ENCODE measurements at places on chromosomes 7 and 10.
A peak's percentile ranks its signal among the peaks of the same experiment; 100 is the strongest.

DNA sequence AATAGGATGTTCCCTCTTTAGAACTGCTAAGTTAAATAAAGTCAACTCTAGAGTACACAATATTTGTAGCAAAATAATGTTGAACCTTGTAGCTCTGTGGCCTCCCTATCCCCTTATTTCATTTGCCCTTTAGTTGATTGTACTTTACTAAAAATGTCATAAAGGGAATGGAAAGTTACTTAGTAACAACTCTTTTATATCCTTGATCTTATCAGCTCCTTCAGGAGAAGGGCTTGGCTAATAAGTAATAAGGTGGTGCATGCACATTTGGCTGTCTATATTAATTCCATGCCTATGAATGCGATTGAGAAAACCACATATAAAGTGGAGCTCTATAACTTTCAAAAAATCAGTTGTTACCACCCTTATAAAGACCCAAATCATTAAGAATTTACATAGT lies 41.5 kb upstream of the GATA3 start:
- no peak for DNase-seq

- no peak for DNase-seq
Measured at GRCh38 chr10:79066411-79067240, 2.1 kb upstream of the ZMIZ1 start.

DNA sequence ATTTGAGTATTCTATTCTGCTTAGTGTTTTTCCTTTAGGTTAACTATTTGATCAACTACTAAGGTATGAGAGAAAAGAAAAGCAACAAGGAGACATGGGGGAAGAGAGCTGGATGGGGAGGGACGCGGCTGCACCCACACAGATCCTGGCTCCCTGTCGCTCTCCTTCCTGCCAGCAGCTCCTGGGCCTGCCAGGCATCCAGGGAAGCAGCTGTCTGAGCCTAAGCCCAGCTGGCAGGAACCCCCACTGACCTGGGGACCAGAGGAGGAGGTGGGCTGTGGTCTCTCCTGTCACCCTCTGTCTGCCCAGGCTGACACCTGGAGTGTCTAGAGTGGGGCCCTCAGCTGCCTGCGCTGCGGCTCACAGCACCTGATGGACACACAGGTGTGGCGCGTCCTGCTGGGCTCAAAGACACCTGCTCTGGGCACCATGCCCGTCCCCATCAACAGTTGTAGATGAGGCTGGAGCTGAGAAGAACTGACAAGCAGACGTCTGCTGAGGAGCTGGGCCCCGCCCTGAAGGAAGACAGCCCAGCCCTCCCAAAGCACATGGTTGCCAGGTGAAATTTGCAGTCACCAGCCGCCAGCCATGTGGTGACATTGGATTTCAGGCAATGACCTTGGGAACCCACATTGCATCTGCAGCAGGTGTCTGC lies 207.9 kb downstream of the PLXNA4 start:
- DNase-seq, result no peak

DNA sequence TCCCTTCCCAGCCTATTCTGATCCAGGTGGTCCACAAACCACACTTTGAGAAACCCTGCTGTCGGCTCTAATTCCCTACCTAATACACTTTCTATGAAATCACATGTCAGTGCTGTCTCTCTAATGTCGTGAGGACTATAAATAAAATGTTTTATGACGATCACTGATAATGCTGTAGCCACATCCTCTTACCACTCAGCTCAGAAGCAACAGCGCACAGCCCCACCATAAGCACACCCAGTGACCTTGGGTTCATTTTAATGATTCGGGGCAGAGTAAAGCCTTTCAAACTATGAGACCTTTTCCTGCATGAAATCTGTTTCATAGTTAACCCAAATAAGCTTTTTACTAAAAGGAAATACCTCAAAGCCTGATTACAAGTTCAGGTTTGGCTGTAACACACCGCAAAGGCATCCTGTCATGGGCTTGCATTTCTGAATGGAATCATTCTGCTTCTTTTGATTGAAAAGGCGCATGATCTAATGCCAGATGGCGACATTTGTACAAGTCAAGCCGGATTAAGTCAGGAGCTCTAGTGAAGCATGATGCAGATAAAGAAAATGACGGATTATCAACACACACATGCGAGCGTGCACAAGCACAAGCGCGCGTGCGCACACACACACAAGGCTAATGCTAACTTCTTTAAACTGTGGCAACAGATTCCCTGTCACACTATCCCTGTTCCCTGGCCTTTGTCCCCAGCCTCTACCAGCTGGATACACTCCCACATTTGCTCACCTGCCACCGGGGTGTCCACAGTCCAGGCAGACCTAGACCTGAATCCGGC lies 180.5 kb upstream of the PDE1C start:
- no peak for DNase-seq

- DNase-seq, result no peak
Measured at GRCh38 chr7:108860615-108861014, 290.9 kb downstream of the DNAJB9 start.

DNA sequence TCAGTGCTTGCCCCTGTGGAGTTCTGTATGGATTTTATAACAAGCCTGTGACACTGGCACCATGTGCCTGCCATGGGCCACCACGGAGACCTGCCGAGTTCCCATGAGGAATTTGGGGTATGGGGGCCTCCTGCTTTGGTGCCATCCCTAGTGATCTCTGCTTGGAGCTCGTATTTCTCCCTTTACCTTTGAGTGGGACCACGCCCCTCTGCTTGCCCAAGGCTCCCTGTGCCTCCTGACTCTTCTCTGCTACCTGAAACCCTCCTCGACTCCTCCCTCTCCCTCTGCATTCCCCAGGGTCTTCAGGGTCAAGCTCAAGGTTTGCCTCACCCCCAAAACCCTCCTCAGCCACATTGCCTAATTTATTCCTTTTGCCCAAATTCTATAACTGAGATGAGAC lies 225.0 kb downstream of the BUB3 start:
- DNase-seq, result no peak

DNA sequence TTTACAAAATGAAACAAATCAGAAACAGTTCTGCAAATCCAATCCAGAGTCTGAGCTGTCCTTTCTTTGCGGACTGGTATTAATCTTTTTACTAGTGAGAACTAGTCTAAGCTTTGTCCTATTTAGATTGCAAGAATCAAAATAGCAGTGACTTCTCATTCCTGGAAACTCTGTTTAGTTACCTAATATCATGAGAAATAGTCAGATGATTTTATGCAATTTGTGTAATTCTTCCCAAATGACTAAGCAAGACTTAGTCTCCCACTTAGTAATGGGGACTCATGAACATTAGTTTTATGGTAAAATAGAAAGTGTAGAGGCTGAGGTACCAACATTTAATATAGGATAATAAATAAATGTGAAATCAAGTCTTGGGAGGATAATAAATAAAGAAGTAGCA lies 341.3 kb downstream of the DNAJB9 start:
- no peak for DNase-seq

GRCh38 chr7:88165697-88166096 lies 54.1 kb downstream of the SRI start:
- DNase-seq, result no peak

DNA sequence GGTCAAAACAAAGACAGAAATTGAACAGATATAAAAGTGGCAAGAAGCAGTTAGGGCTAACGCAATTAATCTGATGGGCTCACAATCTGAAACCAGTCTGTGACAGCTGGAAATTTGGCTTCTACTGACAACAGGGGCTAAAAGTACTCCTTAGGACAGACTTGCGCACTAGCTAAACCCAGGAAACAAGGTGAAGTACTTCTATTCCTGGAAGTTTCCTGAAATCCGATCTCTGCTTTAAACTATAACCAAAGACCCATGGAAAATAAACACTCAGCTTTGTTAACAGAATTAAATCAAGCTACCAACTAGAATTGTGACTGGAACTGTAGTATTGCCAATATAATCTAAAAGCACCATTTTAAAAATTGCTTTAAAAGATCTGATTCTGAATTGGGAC lies 520.2 kb upstream of the ZWINT start:
- no peak for DNase-seq

GRCh38 chr7:2076649-2077064 lies 156.1 kb downstream of the MAD1L1 start:
- no peak for DNase-seq

GRCh38 chr7:80768756-80769155 lies 130.3 kb downstream of the CD36 start:
- no peak for DNase-seq

DNA sequence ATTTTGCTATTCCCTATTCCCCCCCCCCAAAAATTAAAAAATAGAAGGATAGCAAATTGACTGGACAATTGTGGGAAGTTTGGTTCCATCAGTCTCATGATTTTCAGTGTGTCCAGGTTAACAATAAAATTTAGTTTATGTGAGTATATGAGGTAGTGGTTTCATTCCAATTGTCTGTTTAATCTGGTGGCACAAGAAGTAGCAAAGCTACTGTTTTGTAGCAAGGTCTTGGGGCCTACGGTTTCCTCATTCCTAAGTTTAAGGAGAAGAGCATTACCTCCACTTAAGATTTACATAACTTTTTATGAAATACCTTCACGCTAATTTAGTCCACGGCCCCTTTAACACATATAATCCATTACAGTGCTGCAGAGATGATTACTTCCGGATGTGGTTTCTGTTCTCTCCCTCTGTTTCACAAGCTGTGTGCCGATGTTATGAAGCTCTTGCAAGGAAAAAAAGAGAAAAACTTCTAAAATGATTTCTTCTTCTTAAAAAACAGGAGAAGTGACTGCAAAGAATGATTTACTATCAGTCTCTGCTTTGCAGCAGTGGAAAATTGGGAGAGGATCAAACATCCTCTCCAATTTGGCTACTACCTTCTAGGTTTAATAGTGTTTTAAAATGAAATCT lies 32.7 kb upstream of the NPVF start:
- DNase-seq, result no peak

- peak; percentile 3 for DNase-seq
Measured at GRCh38 chr7:12322284-12322902, 81.3 kb downstream of the VWDE start.

GRCh38 chr7:151709141-151710038 lies 167.5 kb downstream of the PRKAG2 start:
- DNase-seq, result no peak

- DNase-seq, result no peak
Measured at GRCh38 chr7:30841025-30841735, 70.0 kb downstream of the MINDY4 start.

GRCh38 chr7:20403331-20403730 lies 72.6 kb downstream of the ITGB8 start:
- DNase-seq, result no peak

- no peak for DNase-seq
Measured at GRCh38 chr7:122970740-122971725, 24.5 kb downstream of the TAS2R16 start.

GRCh38 chr7:151833691-151834090 lies 43.2 kb downstream of the PRKAG2 start:
- no peak for DNase-seq

- DNase-seq, result no peak
Measured at GRCh38 chr7:27846388-27846787, 106.4 kb downstream of the TAX1BP1 start.

DNA sequence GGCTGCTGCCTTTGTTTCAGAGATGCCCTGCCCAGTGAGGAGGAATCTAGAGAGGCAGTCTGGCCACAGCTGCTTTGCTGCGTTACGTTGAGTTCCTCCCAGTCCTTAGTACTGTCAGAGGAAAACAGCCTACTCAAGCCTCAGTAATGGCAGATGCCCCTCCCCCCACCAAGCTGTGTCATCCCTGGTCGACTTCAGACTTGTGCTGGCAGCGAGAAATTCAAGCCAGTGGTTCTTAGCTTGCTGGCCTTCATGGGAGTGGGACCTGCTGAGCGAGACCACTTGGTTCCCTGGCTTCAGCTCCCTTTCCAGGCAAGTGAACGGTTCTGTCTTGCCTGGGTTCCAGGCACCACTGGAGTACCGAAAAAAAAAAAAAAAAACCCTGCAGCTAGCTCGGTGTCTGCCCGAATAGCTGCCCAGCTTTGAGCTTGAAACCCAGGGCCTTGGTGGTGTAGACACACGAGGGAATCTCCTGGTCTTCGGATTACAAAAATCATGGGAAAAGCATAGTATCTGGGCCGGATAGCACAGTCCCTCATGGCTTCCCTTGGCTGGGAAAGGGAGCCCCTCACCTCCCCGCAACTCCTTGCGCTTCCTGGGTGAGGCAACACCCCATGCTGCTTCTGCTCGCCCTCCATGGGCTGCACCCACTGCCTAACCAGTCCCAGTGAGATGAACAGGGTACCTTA lies 9.1 kb downstream of the SDHAF3 start:
- no peak for DNase-seq

- no peak for DNase-seq
Measured at GRCh38 chr7:143382126-143382790, 1.1 kb downstream of the ZYX start.

DNA sequence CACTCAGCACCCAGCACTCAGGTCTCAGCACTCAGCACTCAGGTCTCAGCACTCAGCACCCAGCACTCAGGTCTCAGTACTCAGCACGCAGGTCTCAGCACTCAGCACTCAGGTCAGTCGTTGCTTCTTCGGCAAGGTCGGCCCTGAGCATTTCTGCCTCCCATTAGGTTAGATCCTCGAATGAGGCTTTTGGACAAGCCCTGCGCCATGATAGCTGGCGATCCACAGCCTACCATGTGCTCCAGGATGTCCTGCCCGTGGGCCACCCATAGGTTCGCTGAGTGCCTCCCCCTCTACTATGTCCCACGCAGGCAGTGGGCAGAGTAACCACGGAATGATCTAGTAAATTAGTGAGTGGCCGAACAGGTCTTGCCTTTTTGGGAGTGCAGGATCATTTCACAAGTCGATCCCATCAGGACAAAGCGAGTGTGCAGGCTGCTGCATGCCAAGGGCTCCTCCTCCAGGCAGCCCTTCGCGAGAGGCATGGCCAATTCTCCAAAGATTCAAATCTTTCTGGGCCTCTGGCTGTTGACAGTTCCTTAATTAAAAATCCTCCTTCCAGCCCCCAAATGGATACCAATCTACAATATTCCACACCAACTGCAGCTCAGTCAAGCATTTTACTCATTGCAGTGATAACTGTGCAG lies 206.3 kb downstream of the ADARB2 start:
- no peak for DNase-seq

GRCh38 chr10:59895629-59896116 lies 10.7 kb downstream of the CCDC6 start:
- DNase-seq, result no peak

- no peak for DNase-seq
Measured at GRCh38 chr10:3806603-3807002, 21.6 kb upstream of the KLF6 start.

DNA sequence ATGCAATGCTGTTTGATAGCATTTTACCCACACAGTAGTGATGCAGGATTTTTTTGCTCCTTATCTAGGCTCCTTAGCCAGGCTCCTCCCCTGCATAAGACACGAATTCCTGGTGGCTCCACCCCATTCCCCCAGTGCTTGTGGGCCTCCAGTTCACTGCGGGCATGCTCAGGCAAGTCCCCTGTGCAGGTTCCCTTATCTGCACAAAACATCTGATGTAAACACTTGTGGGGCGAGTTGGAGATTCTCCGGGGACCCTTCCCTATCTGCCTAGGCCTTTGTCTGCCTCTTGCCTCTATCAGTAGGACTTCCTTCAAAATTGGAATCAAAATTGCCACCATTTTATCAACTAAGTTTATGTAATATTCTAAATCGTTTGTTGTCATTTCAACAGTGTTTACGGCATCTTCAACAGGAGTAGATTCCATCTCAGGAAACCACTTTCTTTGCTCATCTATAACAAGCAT lies 5.4 kb upstream of the STK17A start:
- no peak for DNase-seq

Data from smooth muscle cell of the brain vasculature (primary cell).